ENCODE measurements at places on chromosomes 7 and 10.

DNA sequence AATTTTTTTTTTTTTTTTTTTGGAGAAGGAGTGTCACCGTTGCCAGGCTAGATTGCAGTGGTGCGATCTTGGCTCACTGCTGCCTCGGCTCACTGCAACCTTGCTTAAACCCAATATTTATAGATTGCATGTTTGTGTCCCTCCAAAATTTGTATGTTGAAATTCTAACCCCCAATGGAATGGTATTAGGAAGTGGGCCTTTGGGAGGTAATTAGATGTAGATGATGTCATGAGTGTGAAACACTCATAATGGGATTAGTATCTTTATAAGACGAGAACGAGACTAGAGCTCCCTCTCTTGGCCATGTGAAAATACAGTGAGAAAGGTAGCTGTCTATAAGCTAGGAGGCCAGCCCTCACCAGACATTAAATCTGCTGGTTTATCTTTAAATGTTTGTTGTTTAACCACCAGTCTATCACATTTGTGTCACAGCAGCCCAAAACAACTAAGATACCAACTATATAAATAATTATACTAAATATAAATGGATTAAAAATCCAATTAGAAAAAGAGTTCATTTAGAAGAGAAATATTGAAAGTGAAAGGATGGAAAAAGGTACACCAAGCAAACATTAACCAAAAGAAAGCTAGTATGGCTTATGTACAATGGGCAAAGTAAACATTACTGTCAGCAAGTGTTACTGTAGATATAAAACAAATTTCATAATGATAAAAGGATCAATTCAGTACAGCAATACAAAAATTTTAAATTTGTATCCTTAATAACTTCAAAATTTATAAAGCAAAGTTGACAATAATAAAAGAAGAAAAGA, 9.3 kb downstream of the TCAF1 start:
- no peak for DNase-seq

- no peak for DNase-seq
These were observed 37.8 kb downstream of the RNLS start for GRCh38 chr10:88545359-88545758.

DNA sequence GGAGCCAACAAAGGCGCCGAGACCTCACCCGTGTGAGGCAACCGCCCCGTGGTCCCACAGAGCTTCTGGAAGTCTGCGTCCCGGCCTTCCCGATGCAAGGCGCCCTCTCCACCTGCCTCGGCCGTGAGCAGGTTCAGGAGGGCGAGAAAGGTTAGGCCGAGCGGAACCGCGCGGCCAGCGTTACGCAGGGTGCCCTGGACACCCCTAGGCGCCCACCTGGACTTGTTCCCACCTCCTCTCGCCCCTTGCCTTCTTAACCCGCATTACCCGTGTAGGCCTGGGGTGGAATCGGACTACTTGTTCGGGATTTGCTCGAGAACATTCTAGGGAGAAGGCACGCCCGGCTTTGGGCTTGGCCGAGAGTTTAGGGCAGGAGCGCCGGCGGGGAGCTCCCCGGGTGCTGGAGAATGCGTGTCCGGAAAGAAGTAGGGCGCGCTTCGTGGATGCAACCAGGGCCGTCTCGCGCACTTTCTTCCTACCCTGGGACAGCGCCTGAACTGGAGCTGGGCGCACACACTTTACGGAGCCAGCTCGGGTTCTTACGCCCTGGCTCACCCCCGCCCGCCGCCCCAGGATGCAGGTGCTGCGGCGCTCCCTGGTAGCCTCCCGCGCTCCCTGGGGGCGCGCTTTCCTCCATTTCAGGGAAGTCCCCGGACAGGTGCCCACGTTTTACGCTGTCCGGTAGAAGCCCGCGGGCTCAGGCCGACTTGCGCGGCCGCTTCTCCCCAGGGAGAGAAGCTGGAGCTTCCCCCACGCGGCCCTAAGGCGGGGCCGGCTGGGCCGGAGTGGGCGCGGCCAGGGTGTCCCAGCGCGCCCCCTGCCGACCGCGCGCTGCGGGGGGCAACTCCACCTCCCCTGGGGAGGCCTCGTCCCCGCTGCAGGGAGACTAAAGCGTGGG, 74.5 kb downstream of the INSIG1 start:
- DNase-seq: peak; percentile 78

GRCh38 chr7:128057909-128058308, 26.7 kb upstream of the LRRC4 start:
- DNase-seq: no peak
